ENCODE measurements at places on chromosomes 12 and 14. TPM values are rescaled to one million over a fixed set of nuclear protein-coding genes. Genes with fewer than 3 reads are reported as not detected.
A peak's percentile ranks its signal among the peaks of the same experiment; 100 is the strongest.

Gene NDRG2
- 58.6 TPM for total RNA-seq

Gene PROX2
- not detected for total RNA-seq

Gene PLBD1
- total RNA-seq: 26.1 TPM

Gene AKAP3
- total RNA-seq: 3.3 TPM

Gene BMP4
- 2.7 TPM for total RNA-seq

Gene VWF
- 0.10 TPM for total RNA-seq

DNA sequence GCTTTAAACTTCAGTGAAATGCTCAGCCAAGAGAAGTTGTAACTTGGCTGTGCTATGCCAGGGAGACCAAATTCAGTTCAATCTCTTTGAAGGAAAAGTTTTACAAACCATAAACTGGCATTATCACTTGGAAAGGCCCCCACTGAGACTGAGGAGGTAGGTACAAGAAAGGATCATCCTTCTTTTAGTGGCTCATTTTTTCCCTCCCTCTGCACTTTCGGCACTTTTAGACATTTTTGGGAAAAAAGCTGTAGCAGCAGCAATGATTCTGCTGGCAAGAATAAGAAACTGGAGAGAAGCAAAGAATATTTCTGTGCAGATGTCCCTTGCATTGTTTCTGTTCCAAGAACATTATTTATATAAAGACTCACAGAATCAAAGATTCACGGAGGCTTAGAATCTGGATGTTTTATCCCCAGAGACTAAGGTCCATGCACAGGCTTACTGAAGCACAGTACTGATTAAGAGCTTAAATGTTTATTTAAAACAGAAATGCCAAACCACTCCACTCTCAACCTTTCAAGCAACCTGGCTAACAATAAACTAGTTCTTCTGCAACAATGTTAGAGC, 12.3 kb downstream of the ZC2HC1C start:
- peaks cover 7% of the 10 kb centered on the region for H3K36me3 ChIP-seq
- H3K27ac ChIP-seq: peak overlapping the region; percentile 10
- DNase-seq: no peak
- no peak overlapping the region for H3K4me3 ChIP-seq
- no peaks in the 10 kb centered on the region for H3K27me3 ChIP-seq

- no peak for DNase-seq
- H3K36me3 ChIP-seq: no peaks in the 10 kb centered on the region
- H3K4me1 ChIP-seq: peaks cover 4% of the 10 kb centered on the region
- peaks cover 15% of the 10 kb centered on the region for H3K27me3 ChIP-seq
Observed at GRCh38 chr12:128914908-128915563, 61.8 kb downstream of the GLT1D1 start.

DNA sequence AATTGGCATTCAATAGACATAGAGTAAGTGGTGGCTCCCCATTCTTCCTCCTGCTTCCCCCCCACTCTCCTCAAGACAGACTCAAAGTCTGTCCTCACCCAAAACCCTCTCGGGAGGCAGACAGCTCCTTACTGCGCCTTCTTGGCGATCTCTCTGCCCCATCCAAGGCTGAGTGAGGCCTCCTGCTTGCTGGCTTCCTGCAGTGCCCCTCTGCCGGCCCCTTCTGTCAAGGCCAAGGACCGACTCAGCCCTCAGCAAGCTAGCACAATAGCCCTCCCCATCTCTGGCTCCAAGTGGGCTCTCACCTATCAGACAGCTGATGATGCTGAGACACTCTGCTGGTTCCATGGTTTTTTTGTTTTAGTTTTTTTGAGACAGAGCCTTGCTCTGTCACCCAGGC, 62.5 kb upstream of the DLK1 start:
- H3K27me3 ChIP-seq: peaks cover 24% of the 10 kb centered on the region
- no peaks in the 10 kb centered on the region for H3K36me3 ChIP-seq
- H3K27ac ChIP-seq: no peak overlapping the region
- peaks cover 15% of the 10 kb centered on the region for H3K4me1 ChIP-seq
- no peak overlapping the region for H3K4me3 ChIP-seq

- no peak overlapping the region for H3K27ac ChIP-seq
- H3K4me3 ChIP-seq: no peak overlapping the region
- DNase-seq: no peak
Observed at GRCh38 chr12:16949871-16950667, 344.1 kb upstream of the LMO3 start.

GRCh38 chr12:131873293-131873692, 21.1 kb upstream of the ULK1 start:
- DNase-seq: no peak
- H3K27me3 ChIP-seq: peaks cover 12% of the 10 kb centered on the region
- H3K4me1 ChIP-seq: no peaks in the 10 kb centered on the region
- H3K4me3 ChIP-seq: no peak overlapping the region
- no peak overlapping the region for H3K27ac ChIP-seq

- H3K27ac ChIP-seq: no peak overlapping the region
- H3K4me1 ChIP-seq: peaks cover 3% of the 10 kb centered on the region
- H3K27me3 ChIP-seq: peaks cover 5% of the 10 kb centered on the region
- H3K4me3 ChIP-seq: no peak overlapping the region
Observed at GRCh38 chr12:27233814-27234213, 10.3 kb upstream of the STK38L start.

DNA sequence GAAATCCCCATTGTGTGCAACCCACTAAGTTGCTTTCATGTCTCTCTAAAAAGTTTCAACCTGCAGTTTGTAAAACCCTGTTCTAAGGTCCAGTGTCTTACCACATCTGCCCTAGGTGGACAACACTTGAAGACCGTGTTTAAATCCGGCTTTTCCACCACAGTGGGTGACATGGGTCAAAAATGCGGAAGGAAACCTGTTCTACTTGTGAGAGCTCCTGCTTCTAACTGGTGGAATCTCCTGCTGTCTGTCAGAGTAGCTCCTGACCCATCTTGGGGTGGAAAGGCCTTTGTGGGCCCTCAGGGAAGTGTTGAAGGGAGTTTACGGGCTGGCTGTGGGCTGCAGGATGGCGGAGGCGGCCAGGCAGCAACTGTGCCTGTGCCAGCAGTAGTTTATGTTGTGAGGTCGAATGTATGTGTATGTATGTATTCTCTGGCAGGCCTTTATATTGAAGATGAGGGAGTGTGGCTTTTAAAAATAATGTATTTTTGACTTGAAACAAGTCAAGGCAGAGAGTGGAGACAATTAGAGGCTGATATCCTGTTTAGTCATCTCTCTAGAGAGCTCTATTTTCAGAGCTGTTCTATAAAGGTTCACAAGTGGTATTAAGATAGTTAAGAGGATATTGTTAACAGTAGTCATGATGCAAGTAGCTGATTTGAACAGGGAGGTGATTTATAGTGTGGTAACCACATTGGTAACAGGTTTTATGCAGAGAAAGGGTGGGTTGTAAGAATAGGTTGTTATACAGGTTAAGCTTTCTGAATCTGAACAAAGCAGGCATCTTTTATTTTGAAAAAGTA, 67.0 kb downstream of the PRKCH start:
- peaks cover 1% of the 10 kb centered on the region for H3K4me1 ChIP-seq
- DNase-seq: no peak
- no peak overlapping the region for H3K27ac ChIP-seq

DNA sequence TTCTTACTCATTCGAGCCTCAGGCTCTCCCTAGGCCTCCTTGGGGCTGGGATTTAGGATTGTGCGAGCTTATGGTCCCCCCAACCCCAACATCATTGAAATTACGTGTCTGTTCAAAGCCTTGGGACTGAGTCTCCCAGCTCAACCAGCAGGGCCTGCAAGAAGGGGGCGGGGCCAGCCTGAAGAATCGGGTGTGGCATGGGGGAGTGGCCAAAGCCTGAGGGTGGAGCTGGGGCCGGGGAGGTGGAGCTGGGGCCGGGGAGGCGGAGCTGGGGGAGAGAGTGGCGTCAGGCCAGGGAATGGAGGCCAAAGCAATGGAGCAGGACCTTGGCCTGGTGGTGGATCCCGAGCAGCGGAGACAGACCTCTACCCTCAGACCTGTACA, 24.3 kb upstream of the HSPB8 start:
- H3K4me1 ChIP-seq: peaks cover 12% of the 10 kb centered on the region
- peaks cover 1% of the 10 kb centered on the region for H3K36me3 ChIP-seq
- H3K27ac ChIP-seq: peak overlapping the region; percentile 99
- no peaks in the 10 kb centered on the region for H3K27me3 ChIP-seq

DNA sequence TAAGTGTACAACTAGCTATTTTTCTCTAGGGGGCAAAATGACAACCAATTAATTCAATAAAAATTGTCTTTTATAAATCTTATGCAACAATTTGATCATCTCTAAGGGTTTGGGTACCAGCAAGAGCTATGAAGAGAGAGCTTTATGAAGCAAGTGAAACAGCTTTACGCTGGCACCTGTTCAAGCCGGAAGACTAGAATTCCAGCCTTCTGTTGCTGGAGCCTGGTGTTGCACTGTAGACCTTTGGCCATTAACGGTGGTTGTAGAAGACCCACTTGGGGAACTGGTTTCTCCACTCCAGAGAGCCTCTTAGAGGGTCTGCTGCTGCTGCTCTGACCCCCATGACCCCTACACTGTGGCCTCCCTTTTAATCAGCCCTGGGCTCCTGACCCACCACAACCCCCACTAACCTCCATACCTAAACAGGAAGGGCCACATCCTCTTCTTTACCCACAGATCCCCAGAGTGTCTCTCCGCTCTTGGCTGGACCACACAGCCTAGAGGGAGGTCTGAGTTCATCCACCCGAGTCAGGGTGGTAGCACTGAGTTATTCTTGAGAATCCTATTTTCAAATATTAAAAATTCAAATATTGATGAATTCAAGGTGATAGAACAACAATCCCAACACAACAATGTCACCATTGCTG, 54.6 kb upstream of the STON2 start:
- no peaks in the 10 kb centered on the region for H3K27me3 ChIP-seq
- H3K36me3 ChIP-seq: no peaks in the 10 kb centered on the region
- H3K4me1 ChIP-seq: peaks cover 8% of the 10 kb centered on the region
- H3K27ac ChIP-seq: no peak overlapping the region

DNA sequence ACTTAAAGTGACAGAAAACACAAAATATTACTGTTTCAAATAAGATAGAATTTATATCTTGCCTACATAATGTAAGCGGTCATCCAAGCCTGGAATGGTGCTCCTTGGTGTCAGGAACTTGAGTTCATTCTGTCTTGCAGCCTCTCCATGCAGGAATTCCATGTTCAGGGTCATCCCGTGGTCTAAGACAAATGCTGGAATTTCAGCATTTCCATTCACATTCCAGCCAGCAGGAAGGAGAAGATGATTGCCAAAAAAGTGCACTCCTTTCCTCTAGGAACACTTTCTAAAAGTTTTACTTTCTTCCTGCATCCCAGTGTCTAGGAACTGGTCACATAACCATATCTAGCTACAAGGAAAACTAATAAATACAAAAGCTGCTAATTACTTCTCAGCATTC, 106.3 kb downstream of the PTPRO start:
- no peaks in the 10 kb centered on the region for H3K36me3 ChIP-seq
- no peaks in the 10 kb centered on the region for H3K4me1 ChIP-seq
- DNase-seq: no peak
- H3K4me3 ChIP-seq: no peak overlapping the region

DNA sequence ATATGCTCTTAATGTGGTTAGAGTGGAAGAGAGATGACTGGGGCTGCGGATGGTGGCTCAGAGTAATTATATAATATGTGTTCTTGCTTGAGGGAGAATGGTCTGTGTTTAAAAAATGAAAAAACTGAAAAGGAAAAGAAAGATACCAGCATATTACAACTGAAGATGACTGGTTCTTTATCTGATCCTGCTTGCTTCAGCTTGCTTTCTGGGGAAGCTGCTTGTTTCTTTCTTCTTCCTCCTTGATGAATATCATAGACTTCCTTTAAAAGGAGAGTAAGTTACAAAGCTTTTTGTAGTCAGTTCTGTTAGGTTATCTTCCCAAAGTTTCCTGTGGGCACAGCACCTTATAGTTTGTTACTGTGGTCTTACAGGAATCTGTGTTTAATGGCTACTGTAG, 210.9 kb downstream of the ERC1 start:
- no peak for DNase-seq
- H3K27ac ChIP-seq: no peak overlapping the region
- no peaks in the 10 kb centered on the region for H3K27me3 ChIP-seq
- H3K4me1 ChIP-seq: peaks cover 4% of the 10 kb centered on the region
- H3K4me3 ChIP-seq: no peak overlapping the region
- peaks cover 24% of the 10 kb centered on the region for H3K36me3 ChIP-seq

DNA sequence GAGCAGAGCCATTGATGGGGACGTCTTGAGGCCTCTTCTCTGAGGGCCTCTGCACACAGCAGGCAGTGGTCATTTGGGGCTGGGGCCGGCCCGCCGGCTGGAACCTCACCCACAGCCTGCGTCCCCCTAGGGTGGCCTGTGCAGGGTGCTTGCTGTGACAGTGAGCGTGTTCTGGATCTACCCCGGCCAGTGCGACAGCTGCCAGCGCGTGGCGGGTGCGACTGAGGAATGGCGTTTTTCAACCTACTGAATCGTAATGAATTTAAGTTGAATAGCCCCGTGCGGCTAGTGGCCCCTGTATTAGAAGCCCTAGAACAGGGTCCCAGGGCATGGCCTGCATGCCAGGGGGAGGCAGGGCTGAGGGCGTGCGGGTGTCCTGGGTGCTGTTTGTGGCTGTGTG, 13.8 kb downstream of the RFLNA start:
- peaks cover 7% of the 10 kb centered on the region for H3K36me3 ChIP-seq
- no peak for DNase-seq
- H3K27ac ChIP-seq: no peak overlapping the region
- H3K27me3 ChIP-seq: peaks cover 5% of the 10 kb centered on the region

- no peak for DNase-seq
- H3K4me3 ChIP-seq: no peak overlapping the region
- no peaks in the 10 kb centered on the region for H3K36me3 ChIP-seq
Observed at GRCh38 chr12:106915635-106916026, 40.1 kb upstream of the TMEM263 start.

GRCh38 chr12:94091624-94092023, 56.8 kb upstream of the PLXNC1 start:
- no peak for DNase-seq
- no peaks in the 10 kb centered on the region for H3K4me1 ChIP-seq
- H3K27me3 ChIP-seq: peaks cover 13% of the 10 kb centered on the region
- no peaks in the 10 kb centered on the region for H3K36me3 ChIP-seq
- H3K4me3 ChIP-seq: no peak overlapping the region
- no peak overlapping the region for H3K27ac ChIP-seq

GRCh38 chr14:102479107-102479506, 30.5 kb downstream of the ANKRD9 start:
- DNase-seq: no peak
- H3K4me1 ChIP-seq: no peaks in the 10 kb centered on the region
- H3K4me3 ChIP-seq: no peak overlapping the region
- H3K27me3 ChIP-seq: no peaks in the 10 kb centered on the region
- H3K27ac ChIP-seq: no peak overlapping the region

DNA sequence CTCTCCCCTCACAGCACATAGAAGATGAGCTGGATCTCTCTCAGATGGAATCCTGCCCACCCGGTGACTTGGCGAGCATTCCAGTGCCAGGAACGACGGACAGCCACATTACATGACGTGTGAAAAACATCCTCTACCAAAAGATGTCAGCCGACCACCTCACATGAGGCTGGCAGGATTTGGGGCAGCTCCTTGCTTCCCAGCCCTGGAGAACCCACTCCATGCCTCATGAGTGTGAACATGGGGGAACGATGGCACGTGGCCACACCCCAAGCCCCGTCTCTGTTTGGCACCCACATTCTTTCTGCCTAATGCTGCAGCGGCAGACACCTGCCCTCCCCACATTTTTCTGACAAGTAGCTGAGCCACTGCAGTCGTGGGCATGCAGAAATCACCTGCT, 202.5 kb downstream of the CALM1 start:
- no peaks in the 10 kb centered on the region for H3K27me3 ChIP-seq
- DNase-seq: no peak
- H3K36me3 ChIP-seq: no peaks in the 10 kb centered on the region
- peaks cover 7% of the 10 kb centered on the region for H3K4me1 ChIP-seq

GRCh38 chr14:34172550-34173368, 221.9 kb upstream of the EGLN3 start:
- no peak overlapping the region for H3K27ac ChIP-seq
- H3K4me1 ChIP-seq: peaks cover 10% of the 10 kb centered on the region
- peaks cover 8% of the 10 kb centered on the region for H3K27me3 ChIP-seq
- no peak for DNase-seq

- DNase-seq: no peak
- H3K27ac ChIP-seq: no peak overlapping the region
Observed at GRCh38 chr14:106200541-106201315, 674.3 kb downstream of the TMEM121 start.

Measured in progenitor cell of endocrine pancreas (in vitro differentiated cells).